Amniotic epithelial cell (primary cell): ENCODE measurements at places on chromosomes 7 and 10.

- no peak for DNase-seq
Measured at GRCh38 chr10:100510533-100511308, 8.9 kb downstream of the SEC31B start.

GRCh38 chr10:102721954-102722353 is 7.5 kb downstream of the SFXN2 start:
- DNase-seq, result no peak

- DNase-seq, result peak; percentile 98
Measured at GRCh38 chr7:99362801-99363200, 11.7 kb upstream of the ARPC1B start.

DNA sequence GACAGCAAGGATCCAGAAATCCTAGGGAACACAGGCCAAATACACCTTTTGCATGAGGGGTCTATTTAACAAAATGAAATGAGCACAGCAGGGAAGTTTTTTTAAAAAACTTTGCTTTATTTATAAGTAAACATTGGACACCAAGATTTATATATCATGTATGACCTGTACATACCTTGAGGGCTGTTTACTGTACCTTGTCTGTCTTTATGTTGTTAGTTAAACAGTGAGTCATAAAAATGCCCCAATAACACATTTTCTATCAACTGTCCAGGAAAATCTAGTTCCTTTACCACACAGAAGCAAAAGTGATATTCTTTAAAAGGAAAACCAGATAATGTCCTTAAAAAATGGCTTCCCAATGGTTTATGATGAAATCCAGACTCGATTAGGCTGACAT is 45.1 kb upstream of the AGR3 start:
- DNase-seq, result no peak

- DNase-seq, result no peak
Measured at GRCh38 chr7:69482676-69483075, 115.6 kb upstream of the AUTS2 start.

GRCh38 chr7:1432411-1433082 is 26.7 kb downstream of the MICALL2 start:
- no peak for DNase-seq

- peak; percentile 23 for DNase-seq
Measured at GRCh38 chr10:17768957-17769356, 17.0 kb downstream of the TMEM236 start.

DNA sequence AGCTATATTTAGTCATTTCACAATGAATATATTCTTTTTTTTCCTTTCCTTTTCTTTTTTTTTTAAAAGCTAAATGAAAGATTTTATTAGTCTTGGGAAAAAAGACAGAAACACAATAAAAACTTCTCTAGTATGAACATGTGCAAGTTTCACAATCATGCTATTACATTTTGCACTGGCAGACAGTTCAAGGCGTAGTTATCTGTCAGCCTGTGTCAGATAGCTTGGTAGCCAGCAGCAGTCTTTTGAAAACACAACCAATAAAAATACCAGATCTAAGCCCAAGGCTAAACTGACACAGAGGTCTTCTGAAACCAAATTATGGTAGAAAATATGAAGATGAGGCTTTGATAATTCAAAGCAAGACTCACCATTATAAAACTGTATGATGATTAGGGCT is 205.8 kb upstream of the TEX47 start:
- DNase-seq, result no peak

- DNase-seq, result no peak
Measured at GRCh38 chr10:31383810-31384588, 65.0 kb downstream of the ZEB1 start.

GRCh38 chr10:58967551-58968388 is 208.7 kb upstream of the PHYHIPL start:
- no peak for DNase-seq
